ENCODE measurements at places on chromosomes 7 and 10.

GRCh38 chr10:130336617-130337304 is 200.6 kb downstream of the GLRX3 start:
- DNase-seq, result no peak

- no peak for DNase-seq
These were observed 141.2 kb downstream of the COBL start for GRCh38 chr7:51175316-51175991.

DNA sequence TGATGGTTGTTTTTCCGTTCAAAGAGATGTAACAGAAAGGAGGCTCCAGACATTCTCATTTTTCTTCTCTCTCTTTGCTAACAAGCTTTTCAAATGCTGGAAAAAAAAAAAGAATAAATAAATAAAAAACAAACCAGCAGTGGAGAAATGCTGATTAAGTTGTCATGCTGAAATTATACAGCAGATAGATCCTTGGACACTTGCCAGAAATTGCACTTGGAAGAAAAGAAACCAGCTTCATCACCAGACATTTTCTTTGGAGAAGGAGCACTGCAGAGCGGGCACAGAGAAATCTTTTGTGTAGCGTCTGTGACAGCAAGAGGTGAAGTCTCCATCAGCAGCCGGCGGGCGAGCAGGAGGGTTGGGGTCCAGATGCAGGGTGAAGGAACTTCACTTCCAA is 55.8 kb downstream of the CLRN3 start:
- DNase-seq, result no peak

DNA sequence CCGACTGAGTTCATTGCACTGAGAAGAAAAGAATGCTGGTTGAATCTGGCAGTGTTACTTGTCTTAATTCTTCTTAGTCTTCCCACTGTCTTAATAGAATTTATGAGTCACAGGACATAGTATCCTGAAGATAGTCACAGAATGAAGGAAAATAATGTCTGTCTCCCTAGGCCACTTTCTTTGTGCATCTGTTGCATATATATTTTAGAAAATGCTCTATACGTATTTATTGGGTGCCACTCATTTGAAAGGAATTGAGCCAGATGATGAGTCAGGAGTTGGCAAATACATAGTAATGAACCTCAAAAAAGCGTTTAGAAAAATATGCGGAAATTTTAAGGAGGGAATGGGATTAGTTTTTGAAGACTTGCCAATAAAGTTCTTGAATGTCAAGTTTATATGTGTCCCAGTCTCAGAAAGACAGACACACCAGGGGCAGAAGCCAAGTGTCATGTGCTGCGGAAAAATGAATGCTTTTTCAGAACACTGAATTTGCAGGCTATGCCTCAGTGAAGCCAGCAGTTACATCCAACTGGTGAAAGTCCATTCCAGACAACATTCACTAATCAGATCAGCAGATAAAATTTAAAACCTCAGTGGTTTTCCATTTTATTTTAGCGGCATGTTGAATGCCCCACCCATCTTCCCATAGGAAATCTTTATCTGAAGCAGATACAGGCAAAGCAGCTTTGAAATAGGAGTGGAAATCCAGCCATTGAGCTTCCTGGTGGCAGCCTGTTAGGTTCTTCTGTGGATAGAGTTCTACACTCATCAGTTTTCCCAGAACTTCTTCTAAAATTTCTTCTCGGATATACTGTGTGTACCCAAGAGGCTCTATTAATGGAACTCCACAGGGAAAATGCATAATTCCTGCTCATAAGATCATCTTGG is 308.4 kb downstream of the BICC1 start:
- DNase-seq, result no peak

- DNase-seq, result no peak
These were observed 15.0 kb downstream of the MIOS start for GRCh38 chr7:7581531-7582179.

DNA sequence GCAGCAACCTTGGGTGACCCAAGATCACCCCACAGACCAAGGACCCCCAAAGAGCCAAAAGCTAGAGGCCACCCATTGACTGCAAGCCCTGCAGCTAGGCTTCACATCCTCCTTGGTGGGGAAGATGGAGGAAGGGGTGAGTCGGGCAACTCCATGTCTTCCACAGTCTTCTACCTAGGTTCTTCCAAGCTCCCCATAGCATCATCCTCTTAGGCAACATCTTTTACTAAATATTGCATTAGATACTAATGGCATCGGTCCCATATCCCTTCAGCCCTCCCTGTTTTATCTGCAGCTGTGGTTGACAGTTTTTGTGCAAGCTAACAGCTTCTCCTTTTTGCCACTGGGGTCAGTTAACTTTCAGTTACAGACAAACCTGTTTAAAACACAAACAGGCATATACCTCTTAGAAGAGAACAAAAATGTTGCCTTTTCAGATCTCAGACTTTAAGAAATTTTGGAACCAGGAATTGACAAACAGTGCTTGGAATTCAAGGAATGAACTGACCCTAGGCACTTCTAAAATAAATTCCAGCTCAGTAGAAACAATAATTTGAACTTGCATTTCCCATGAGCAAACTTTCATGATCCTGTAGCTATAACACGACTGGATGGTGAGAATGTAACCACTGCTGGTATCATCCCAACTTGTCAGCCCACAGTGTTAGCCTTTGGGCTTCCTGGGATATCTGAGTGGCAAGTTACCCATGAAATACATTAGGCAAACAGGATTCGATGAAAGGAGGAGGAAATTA is 33.9 kb upstream of the MSMB start:
- no peak for DNase-seq

- DNase-seq, result no peak
These were observed 71.8 kb upstream of the GSDME start for GRCh38 chr7:24828891-24829661.

DNA sequence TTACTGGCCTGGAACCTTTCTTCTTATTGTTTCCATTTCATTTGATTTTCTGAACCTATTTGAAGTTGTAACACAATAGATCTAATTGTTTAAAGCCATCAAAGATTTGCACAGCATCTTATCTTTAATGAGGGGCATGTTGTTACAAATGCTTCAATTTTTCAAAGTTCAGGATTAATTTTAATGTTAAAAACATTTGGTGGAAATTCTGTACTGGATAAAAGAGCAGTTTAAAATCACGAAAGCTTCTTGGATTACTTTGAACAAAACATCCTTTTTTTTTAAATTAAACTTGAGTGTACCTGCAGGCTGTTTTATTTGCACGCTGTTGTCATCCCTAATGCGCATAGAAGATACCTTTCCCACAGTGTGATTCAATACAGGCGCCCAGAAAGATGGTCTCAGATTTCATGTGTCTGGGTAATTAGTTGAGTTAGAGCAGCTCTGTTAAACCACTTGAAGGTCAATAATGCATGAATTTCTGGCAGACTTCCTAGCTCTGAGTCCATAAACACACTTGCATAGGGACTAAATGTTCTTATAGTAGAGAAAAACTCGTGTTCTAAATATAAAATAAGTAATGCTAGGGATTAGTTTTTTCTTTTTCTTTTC is 29.3 kb upstream of the DDX50 start:
- DNase-seq, result no peak

DNA sequence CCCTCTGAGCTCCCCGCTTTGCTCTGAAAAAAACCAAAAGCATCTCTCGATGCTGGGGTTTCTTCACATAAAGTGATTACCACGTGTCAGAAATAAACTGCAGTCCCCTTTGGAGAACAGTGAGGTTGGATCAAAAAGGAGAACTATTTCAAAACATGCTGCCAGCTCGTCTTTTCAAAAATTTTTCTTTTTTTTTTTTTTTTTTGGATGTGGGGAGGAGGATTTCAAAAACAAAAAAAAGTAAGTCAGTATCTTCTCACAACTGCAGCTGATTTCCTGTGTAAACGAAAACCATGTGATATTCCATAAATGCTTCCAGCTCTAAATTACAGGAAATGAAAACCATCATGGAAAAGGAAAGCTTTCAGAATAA is 155.0 kb upstream of the LYZL2 start:
- DNase-seq, result no peak

DNA sequence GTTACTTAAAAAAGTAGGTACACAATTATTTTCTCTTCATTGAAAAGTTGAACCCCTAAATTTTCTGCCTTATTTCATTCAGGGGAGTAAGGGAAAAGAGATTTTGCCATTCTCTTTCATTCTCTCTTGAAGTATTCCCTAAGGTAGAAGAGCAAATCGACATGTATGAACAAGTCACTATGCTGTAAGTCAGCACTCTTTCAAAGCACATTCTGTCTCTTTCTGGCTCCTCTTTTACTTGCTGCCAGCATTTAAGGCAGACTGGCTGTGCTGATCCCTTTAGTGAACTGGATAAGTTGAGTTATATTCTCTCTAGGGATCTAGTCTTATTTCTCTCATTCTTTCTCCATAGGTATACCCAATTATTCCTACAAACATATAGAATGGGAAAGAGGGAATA is 222.3 kb upstream of the ZWINT start:
- DNase-seq, result no peak

GRCh38 chr7:22051886-22052673 is 106.4 kb upstream of the CDCA7L start:
- no peak for DNase-seq

- DNase-seq, result no peak
These were observed 19.1 kb downstream of the MAD1L1 start for GRCh38 chr7:2213551-2214215.

DNA sequence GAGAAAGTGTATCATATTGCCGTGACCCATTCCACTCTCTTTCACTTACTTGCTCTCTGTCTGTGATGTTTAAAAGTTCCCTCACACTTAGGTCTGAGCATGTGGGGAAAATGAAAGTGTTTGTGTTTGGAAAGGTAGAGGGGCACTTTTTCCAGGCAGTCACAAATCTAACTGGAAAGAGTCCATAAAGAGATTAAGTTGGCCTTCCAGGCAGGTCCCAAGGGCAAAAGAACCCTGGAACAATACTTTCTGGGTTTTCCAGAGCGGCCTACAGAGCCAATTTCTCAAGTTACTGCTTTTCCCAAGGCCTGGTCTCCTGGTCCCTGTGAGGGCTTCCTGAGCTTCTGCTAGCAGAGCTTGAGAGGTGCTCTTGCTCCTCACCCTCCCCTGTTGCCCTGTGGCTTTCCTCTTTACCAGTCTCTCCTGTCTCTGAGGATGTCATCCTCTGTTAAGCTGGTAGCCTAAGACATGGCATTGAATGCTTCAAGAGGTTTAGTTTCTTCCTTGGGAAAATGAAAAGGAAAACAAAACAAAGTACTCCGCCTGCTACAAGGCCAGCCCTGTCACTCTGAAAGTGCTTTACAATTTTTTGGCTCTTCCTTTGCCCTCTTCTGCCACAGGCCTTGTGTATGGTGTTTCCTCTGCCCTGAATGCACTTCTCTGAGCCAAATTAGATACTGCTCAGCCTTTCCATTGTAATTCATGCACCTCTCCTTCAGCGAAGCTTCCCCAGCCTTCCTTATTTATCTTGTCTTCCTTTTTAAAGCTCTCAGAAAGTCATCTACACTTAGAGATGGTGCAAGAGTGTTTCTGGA is 20.1 kb downstream of the TES start:
- no peak for DNase-seq

- no peak for DNase-seq
These were observed 541 bp downstream of the ZSCAN25 start for GRCh38 chr7:99617192-99617781.
